Foreskin keratinocyte (primary cell): ENCODE measurements at places on chromosomes 1 and 21. TPM values are rescaled to one million over a fixed set of nuclear protein-coding genes. Genes with fewer than 3 reads are reported as not detected.

Gene CIART
- total RNA-seq: 4.8 and 6.2 TPM in 2 replicates

Gene RPTN
- total RNA-seq: 0.04 and 0.07 TPM in 2 replicates

Gene SLC2A5
- total RNA-seq: 0.11 and 0.14 TPM in 2 replicates

Gene NR1I3
- not detected in 2 replicates for total RNA-seq

DNA sequence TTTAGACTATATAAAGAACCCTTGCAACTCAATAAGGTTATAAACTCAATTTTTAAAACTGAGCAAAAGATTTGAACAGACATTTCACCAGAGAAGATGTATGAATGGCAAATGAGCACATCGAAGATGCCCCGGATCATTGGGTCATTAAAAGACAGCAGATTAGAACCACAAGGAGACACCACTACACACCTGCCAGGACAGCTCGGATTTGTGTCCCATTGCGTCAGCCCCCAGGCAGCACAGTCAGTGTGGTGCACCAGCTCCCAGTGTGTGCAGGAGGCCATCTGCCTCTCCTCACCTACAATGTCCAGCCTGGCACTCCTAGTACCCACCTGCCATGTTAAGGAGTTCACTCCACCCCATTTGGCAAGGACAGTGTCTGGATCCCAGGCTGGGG is 61.1 kb upstream of the LRP8 start:
- DNase-seq: no peak

DNA sequence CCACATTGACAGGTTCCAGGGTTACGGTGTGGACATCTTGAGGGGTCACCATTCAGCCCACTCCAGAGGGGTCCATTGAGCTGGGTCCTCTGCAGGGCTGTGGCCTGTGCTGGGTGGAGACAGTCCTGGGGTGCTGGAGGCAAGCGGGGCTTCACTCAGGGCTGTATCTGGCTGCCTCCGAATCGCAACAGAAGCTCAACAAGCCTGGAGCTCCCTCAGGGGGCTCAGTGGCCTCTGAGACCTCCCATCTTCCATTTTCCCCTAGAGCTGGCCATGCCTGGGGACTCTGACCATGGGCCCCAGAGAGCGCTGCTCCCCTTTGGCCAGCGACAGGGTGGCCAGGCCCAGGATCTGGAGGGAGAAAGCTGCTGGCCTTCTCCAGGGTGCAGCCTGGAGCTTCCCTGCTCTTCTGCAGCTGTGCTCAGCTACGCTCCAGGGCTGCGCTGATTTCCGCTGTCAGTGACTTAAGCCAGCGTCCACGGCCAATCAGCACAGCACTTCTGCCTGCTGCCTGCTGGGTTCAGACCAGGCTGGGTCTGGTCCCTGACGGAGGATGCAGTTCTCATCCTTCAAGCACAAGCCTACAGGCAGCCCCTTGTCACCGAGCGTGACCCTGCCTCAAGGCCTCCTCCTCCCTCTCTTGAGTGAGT is 45.0 kb upstream of the ADARB1 start:
- DNase-seq: no peak

GRCh38 chr1:147171399-147172167 is 687 bp downstream of the PRKAB2 start:
- peak; percentile 10 for DNase-seq

DNA sequence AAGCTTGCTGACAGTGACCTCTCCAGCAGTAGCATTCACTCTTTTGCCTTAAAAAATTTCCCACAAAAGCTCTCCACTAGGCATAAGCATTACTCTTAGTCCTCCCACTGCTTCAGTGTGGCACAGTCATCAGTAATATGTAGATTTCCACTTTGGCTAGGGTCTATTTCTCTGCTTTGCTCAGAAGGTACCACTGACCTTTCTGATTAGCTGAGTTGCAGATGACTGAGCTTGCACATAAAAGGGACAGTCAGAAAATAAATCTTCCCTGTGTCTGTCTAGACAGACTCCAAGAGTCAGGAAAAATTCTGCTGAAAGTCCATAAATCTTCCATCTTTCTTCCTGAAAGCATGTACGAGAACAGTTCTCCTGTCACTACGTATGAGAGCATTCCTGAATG is 56.6 kb upstream of the APP start:
- no peak for DNase-seq

GRCh38 chr1:228375578-228376261 is 30.9 kb downstream of the TRIM11 start:
- DNase-seq: no peak

DNA sequence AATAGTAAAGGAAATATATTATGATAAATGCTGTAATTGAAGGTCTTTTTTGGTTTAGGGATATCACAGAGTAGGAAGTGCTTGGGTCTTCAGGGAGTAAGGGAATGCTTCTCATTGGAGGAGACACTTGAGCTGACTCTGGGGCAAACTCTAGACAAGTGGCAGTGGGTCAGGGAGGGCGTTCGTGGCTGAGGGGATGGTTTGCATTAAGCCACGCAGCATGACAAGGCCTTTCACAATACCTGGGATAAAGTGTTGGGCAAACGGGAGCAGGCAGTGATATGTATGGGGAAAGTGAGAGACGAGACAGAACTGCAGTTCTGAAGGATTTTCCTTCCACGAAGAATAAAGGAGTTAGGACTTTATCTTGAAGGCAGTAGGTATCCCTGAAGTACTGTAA is 109.0 kb downstream of the PATJ start:
- DNase-seq: no peak

DNA sequence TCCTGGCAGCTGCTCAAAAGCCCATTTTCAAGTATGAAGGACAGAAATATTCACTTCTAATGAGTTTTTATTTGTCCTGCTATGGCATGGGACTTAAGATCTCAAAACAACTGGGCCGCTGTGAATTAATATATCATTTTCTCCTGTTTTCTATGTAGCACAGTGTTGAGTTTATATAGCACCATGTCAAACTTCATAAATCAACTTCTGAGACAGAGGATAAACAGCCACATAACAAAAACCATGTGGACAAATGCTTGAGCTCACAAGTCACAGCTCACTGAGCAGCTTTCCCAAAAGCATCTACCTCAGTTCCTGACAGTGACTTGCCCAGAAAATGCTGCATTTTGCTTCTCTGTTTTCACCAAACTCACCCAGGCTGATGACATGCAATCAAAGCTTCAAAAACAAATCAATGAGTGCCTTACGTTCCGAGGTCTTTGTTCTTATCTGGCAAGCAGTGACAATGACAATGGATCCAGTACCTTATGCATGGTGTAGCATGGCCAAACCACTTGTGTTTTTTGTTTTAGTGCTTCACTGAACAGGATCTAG is 722.6 kb downstream of the LRRIQ3 start:
- DNase-seq: no peak

GRCh38 chr21:46569081-46569480 is 35.8 kb downstream of the S100B start:
- DNase-seq: no peak
